ENCODE measurements at places on chromosomes 6 and 20. TPM values are rescaled to one million over a fixed set of nuclear protein-coding genes. Genes with fewer than 3 reads are reported as not detected.

DNA sequence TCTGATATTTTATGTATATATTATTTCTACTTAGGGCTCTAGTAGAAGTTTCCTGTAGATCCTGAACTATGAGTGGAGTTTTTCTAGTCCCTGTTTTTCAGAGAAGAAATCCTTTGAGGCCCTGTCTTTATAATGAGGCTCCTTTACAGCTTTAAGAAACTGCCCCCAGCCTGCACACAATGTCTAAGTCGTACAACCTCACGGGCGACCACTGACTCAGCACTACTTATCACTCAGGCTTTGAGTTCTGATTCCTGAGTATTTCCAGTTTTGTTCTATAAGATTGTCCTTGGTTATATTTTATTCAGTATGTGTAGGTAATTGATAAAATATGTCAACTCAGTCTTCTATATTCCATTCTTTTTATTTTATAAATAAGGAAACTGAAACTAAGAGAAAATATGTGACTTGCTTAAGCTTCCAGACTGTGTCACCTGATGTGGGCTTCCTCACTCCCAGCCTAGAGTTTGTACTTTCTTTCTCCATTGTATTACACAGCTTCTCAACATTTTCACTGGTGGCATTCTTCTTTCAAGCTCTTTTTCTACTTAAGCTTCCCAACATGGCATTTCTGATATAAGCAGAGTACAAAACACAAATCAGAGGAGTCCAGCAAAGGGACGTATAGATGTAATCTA, 167.0 kb downstream of the TBX18 start:
- no peak for DNase-seq

DNA sequence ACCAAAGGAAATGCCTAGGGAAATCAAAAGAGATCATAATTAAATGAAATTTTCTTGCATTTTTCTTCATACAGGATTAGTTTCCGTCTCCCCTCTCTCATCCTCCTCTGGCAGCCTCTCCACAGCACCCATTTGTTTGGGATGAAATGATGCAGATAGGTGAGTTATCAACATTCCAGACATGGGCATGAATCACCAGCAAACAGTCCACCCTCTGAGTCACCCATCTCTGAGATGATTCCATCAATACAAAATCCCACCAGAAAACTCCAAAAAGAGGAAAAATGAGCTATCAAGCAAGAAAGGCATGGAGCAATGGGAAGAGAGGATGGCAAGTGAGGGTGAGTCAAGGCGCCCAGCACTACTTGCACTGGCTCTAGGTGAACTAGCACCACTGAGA, 11.4 kb downstream of the MC3R start:
- DNase-seq: no peak

- no peak for DNase-seq
These were observed 21.3 kb downstream of the PDE10A start for GRCh38 chr6:165641672-165642156.

- no peak for DNase-seq
These were observed 105.3 kb downstream of the FOXF2 start for GRCh38 chr6:1494671-1495070.

DNA sequence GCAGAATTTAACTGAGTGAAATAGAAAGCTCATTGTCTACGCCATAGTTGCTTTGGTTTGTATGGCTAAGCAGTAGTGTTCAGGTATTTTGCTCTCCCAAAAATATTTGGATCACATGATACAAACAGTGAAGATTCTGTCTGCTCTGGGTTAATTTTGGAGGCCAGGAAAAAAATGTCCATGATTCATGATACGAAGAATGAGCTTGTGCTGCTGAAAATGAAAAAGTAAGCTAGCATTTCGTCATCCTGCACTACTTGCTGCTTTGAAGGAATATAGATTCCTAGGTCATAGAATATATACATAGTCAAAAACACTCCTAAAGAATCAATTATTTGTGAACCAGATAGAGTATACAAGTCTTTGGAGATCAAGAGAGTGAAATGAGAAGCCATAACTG, 8.3 kb downstream of the WRNIP1 start:
- DNase-seq: no peak

- no peak for DNase-seq
These were observed 154.9 kb downstream of the MRPL14 start for GRCh38 chr6:43972179-43972912.

DNA sequence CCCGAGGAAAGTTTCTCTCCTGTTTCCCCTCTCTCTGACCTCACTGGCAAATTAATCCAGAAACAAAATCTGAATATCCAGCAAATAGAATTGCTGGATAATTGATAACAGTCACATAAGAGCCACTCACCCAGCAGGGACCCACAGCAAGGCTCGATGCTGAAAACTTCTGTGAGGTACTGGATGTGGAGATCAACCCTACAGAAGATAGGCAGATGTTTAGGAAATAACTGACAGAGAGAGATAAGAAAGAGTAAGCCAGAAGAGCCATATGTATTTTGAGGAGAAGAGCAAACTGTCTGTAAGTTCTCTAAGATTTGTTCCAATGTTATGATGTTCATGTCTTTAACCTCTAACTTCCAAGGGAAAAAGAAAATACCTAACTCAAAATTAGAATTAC, 59.7 kb downstream of the PKHD1 start:
- no peak for DNase-seq

Gene HEY2
- total RNA-seq: 0.33 TPM

- DNase-seq: no peak
These were observed 67.9 kb downstream of the CLIC5 start for GRCh38 chr6:45947807-45948206.

DNA sequence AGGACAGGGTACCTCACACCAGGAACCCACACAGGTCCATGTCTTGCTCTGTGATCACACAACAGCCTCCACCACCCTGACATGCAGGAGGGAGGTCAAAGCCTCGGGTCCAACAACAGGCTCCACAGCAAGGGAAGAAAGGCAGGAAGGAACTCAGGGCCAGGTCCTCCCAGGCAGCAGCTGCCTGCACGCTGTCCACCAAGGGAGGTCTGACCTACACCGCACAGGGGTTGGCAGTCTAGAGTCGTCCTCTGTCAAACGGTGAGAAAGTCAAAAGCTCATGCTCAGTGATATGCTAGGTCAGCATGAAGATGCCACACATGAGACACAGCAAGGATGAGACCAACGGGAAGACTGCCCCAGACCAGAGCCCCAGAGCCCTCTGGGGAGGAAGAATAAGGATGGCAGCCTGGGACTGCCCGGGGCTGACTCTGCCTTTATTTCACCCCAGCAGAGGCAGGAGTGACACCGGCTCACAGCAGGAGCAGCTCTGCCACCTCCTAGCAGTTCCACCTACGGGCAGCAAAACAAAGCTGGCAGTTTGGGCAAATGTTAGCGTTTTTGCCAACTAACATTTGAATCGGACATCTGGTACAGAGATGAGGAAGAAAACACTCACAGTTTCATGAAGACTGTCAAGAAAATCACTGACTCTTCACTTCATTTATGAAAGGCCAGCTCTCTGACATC, 8.5 kb downstream of the GMEB2 start:
- no peak for DNase-seq

Gene CCDC170
- not detected for total RNA-seq

- no peak for DNase-seq
These were observed 87.3 kb upstream of the NHSL1 start for GRCh38 chr6:138586638-138587037.

DNA sequence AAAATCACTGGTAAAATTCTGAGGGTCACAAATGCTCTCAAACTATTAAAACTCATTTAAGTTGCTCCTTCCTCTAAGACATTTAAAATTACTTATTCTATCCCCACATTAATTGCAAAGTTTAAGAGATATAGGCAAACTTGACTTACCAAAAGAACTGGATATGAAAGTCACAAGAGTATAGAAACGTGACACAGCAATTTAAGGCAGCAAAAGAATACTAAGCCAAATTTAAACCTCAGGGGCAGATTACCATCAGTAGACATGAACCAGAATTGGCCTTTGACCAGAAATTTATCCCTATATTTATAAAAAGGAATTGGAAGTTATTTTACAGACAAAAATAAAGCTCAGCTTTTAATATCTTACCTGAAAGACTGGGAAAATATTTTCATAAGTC, 56.0 kb downstream of the MAP3K7 start:
- DNase-seq: no peak

Gene IPCEF1
- total RNA-seq: 33.0 TPM

Gene OLIG3
- total RNA-seq: not detected

DNA sequence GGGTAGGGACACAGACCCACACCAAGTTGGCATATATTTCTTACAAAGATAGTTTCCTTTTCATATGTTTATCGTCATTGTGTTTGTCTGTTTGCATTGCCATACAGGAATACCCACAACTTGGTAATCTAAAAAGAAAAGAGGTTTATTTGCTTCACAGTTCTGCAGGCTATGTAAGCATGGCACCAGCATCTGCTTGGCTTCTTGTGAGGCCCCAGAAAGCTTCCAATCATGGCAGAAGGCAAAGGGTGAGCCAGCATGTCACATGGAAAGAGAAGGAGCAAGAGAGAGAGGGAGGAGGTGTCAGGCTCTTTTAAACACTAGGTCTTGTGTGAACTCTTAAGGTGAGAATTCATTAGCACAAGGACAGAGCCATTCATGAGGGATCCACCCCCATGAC, 52.5 kb downstream of the CCN2 start:
- DNase-seq: no peak

Gene CCM2L
- total RNA-seq: not detected

DNA sequence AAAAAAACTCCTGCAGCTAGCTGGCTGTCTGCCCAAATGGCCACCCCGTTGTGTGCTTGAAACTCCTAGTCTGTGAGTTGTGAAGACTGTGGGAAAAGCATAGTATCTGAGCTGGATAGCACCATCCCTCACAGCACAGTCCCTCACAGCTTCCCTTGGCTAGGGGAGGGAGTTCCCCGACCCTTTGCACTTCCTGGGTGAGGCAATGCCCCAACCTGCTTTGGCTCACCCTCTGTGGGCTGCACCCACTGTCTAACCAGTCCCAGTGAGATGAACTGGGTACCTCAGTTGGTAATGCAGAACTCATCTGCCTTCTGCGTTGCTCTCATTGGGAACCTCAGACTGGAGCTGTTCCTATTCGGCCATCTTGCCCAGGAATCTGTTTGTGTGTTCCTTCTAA, 260.6 kb upstream of the STXBP5 start:
- no peak for DNase-seq

Gene IL17A
- not detected for total RNA-seq

Gene GPX5
- not detected for total RNA-seq

DNA sequence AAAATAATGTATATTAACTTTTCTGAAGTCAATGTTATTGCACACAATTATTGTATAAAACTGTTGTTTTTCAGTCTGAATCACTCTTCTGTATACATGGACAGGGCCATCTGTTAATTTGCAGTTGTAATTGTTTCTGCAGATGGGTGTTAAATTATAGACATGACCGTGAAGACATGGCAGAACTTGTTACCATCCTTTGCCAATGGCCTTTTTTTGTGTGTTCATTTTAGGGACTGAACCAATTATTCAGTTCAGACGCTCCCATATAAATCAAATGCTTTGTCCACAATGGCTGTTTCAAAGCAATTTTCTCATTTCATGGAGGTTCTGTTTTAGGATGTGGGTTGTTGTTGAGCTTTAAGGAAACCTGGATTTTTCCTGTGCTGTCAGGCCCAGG, 533.7 kb downstream of the DOK5 start:
- no peak for DNase-seq

DNA sequence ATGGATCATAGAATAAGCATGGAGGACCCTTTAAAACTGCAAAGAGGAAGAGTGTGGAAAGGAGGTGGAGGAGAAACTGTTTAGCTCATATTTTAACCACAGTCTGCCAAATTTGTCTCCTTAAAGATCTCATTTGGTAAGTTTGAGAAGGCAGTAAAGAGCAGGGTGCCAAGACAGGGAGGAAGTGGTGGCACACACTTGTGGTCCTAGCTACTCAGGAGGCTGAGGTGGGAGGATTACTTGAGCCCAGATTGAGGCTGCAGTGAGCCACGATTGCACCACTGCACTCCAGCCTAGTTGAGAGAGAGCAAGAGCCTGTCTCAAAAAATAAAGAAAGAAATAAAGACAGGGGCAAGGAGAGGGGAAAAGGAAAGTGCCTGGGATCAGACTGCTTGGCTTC, 16.8 kb upstream of the DCBLD1 start:
- DNase-seq: no peak

Gene CNKSR3
- total RNA-seq: not detected

Gene TXNDC5
- 7.6 TPM for total RNA-seq

- no peak for DNase-seq
These were observed 8.1 kb upstream of the DDR1 start for GRCh38 chr6:30876039-30876730.

DNA sequence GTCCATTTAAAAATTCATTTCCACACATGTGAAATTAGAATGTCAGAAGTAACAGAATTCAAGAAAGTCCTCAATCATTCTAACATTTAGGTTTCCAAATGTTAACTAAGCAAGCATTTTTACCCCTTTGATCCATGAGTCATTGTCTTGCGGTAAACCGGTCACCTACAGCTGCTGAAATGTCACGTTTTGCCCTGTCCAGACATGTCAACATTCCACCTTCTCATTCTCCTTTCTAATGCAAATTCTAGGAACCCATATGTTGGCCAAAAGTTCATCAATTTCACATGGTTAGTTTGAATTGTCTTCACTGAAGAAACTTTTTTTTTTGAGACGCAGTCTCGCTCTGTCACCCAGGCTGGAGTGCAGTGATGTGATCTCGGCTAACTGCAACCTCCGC, 117.2 kb downstream of the IPCEF1 start:
- DNase-seq: no peak

DNA sequence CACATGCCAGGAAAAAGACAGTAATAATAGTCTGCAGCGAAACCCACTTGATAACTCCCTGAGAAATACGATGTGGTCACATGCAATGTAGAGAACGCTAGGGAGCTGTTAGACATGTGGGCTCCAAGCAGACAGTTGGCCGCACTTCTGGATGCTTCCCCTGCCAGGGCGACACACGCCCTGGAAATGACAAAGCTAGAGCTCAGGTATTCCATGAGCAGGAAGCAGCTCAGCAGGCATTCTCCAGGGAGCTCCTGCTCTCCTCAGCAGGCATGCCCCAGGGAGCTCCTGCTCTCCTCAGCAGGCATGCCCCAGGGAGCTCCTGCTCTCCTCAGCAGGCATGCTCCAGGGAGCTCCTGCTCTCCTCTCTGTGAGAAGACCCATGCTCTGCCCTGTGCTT, 52.4 kb upstream of the NXT1 start:
- no peak for DNase-seq

DNA sequence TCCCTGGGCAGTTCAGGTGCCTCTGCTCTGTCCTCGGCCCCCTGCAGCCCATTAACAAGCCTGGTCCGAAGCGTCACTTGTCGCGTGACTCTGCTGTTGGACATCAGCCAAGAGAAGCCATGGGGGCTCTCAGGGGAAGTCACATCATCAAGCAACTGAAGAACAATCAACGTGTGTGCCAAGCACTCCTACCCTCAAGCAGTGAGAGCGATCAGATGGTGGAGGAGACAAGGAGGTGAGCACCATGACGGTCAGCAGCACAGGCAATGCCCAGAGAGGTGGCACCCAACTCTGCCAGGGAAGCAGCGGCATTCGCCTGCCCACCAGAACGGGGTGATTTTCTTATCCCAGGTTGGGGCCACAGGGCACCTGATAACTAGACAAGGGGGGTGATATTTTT, 132.7 kb downstream of the AGPAT4 start:
- DNase-seq: no peak

GRCh38 chr20:53738039-53738944, 144.7 kb upstream of the ZNF217 start:
- DNase-seq: no peak

- no peak for DNase-seq
These were observed 100.8 kb downstream of the SULF2 start for GRCh38 chr20:47684306-47685080.

Gene TRIM31
- not detected for total RNA-seq

Gene MDN1
- 43.2 TPM for total RNA-seq

Gene ZNF292
- total RNA-seq: 82.6 TPM

GRCh38 chr6:108120311-108120710, 45.5 kb upstream of the NR2E1 start:
- DNase-seq: no peak

All from CD8-positive, alpha-beta T cell (primary cell).